ENCODE measurements at places on chromosomes 1 and 21. TPM values are rescaled to one million over a fixed set of nuclear protein-coding genes. Genes with fewer than 3 reads are reported as not detected.
A peak's percentile ranks its signal among the peaks of the same experiment; 100 is the strongest.

The KLHL17 gene
- total RNA-seq, result 5.0 TPM

The FAAP20 gene
- total RNA-seq, result 18.5 TPM

The AMIGO1 gene
- 0.54 TPM for total RNA-seq

The HIVEP3 gene
- total RNA-seq, result 1.1 TPM

The RGS2 gene
- 61.5 TPM for total RNA-seq

The ANGPTL3 gene
- total RNA-seq, result under 0.01 TPM

The ZNF593OS gene
- total RNA-seq, result not detected

The TMEM125 gene
- not detected for total RNA-seq

The MYOCOS gene
- not detected for total RNA-seq

The CAP1 gene
- 376 TPM for total RNA-seq

The C1orf167 gene
- 0.36 TPM for total RNA-seq

GRCh38 chr1:66354311-66355201 is 179.4 kb upstream of the SGIP1 start:
- DNase-seq, result peak; percentile 91

DNA sequence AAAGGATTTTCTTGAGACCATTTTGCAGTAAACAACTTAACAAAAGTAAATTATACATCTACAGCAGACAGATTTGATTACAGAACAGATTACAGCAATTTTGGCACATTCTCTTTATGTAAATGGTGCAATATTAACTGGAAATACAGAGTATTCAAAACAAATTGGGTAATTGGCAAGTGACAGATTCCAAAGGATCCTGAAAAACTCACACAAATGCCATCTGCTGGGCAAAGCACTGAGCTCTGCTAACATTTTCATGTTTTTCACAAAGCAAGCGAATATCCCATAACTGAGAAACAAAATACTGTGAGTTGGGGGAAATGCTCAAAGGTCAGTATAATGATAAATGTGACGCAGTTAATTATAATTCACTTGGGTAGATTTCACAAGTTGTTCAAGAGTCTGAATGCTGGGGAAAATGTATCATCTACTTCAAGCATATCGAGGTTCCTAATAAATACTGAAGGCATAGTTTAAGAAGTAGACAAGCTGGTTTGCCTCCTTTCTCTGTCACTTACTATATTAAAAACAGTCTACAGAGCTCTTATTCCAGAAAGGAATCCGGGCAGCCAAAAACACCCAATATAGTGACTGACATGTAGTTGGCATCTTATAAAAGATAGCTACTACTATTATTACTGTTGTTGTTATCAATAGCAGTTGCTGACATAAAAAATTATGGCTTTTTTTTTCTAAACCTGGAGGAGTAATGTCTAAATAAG is 75.8 kb upstream of the SDC3 start:
- DNase-seq, result no peak

- DNase-seq, result no peak
Measured at GRCh38 chr1:115190540-115191170, 101.4 kb upstream of the TSPAN2 start.

DNA sequence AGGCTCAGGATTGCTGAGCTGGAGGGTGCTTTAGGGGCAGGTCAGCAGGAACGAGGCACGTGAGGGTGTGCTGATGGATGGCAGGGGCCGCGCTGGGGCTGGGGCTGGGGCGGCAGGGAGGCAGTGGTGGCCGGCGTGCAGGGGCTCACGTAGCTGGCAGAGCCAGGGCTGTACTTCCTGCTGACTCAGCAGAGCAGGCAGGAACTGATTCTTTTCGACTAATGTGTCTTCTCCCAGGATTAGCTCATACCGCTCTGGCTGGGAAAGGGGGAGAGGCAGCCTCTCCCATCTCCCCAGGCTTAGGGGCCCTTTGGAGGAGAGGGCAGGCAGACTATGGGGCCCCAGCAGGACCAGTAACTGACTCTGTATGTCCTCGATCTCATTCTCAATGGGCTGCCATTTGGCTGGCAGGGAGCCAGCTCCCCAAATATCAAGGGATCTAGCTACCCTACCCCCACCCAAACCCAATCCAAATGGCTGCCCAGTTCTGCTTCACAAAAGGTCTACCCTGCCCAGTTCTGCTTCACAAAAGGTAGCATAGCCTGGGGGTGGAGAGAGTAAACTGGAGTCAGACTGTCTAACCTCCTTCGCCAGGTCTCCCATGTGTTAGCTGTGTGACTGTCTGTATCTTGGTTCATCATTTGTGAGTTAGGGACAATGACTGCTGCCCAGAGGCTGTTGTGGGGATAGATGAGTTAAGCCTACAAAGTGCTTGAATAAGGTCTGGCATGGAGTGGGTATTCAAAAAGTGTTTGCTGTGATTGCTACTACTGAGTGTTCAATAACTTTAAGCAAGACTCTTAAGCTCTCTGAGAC is 100.1 kb upstream of the SLC2A1 start:
- DNase-seq, result peak; percentile 34

DNA sequence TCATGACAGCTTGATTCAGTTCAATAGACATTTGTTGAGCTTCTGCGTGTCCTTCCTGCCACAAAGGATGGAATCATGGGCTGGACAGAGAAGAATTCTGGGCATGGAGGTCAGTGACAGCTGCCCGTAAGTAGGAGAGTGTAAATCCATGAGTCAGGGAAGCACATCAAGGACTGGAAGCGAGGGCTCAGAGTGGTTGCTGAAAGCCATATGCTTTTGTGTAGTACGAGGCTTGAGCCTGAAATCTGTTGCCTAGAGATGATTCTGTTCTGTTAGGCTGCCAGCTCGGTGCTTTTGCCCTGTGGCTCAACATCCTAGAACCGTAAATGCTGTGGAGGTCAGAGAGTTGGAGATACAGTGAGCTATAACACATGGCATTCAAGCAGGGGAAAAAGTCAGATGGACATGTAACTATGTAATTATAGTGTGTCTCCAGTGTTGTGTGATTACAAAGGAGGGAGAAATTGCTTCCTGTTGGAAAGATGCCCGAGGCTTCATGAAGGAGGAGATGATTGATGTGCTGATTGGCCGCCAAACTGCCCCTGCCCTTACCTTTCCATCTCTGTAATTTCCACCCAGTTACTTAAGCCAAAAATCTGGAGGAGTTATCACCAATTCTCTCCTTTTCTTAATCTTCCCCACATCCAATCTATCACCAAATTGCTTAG is 92.8 kb upstream of the CACNA1E start:
- DNase-seq, result no peak

GRCh38 chr1:98059620-98060019 is 138.8 kb upstream of the DPYD start:
- DNase-seq, result no peak

DNA sequence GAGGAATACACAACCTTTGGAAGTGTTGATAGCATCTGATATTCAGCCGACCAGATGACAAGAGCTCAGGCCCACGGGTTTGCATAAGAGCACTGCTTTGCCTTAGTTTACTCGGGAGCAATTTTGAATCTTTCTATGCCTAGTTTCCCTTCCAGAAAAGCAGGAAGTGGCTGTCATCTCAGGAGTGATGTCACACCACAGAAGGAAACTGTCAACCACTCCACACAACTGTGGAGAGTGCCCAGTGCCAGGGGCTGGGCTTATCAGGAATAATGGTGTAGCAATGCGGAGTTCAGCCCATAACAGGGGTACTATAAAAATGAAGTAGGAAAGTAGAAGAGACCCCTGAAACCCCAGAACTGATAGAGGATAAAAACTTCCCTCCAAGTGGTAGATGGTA is 28.4 kb downstream of the NTPCR start:
- DNase-seq, result no peak

- peak; percentile 95 for DNase-seq
Measured at GRCh38 chr1:40708750-40709099, 17.2 kb downstream of the NFYC start.

GRCh38 chr1:82837766-82838465 is 1037.2 kb downstream of the ADGRL2 start:
- DNase-seq, result peak; percentile 37

GRCh38 chr1:88673446-88673845 is 10.6 kb upstream of the PKN2 start:
- no peak for DNase-seq

DNA sequence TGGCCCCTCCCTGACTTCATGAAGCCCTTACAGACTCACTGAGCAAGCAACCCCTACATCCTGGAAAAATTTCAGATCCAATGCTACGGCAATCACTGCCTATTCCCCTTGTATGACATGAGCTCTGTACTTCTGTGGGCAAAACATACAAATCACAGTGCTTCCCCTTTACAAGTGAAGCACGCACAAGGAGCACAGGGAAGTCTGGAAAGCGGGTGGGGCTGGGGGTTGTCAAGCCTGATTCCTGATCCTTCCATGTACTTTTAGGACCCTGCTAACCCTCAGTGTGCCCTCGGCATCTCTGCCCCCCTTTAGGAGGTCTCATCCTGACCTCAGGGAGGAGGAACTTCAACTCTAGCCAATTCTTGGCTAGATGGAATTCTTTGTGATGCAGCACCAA is 405.7 kb upstream of the POU3F1 start:
- no peak for DNase-seq

DNA sequence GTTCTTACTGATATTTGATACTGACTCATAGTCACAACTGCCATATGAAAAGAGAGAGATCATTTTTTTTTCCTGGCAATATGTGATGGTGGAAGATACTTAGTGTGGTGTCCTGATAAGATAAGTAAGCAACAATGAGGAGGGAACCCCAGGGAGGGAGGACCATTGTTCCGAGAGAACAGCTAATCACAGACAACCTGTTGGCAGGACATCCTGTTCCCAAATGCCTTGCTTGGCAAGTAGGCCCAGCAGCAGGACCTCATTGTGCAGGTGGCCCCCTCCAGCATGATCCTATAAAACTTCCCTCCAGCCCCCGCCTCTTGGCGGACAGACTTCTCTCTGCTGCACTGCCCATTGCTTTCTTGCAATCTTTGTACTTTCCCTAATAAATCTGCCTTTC is 329.4 kb upstream of the CHRM3 start:
- no peak for DNase-seq

DNA sequence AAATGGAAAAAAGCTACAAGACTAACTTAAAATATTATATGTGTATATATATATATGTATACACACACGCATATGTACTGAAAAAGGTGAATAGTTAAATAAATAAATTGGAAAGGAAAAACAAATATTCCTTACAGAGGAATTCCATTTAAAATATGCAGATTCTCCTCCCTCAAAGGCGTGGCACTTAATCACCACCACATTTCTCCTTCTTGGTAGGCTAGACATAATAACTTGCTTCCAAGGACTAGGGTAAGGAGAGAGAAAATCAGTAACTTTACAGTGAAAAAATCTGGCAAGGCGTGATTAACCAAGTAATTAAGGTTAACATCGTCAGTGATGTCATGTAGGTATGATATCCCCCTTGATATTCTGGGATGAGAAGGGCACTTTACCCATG is 84.0 kb upstream of the USP25 start:
- DNase-seq, result no peak

GRCh38 chr1:82818586-82818985 is 1017.9 kb downstream of the ADGRL2 start:
- DNase-seq, result no peak

DNA sequence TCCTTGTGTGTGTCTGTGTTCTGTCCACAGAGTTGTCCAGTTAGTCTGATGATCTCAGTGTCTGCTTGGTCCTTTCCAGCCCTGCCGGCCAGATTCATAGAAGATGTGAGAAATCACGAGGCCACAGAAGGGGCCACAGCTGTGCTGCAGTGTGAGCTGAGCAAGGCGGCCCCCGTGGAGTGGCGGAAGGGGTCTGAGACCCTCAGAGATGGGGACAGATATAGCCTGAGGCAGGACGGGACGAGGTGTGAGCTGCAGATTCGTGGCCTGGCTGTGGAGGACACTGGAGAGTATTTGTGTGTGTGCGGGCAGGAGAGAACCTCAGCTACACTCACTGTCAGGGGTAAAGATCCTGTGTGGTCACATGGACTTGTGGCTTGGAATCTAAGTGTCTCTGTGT is 95.8 kb downstream of the OBSCN start:
- no peak for DNase-seq

- DNase-seq, result no peak
Measured at GRCh38 chr1:114010433-114011184, 31.3 kb downstream of the OLFML3 start.

- DNase-seq, result no peak
Measured at GRCh38 chr21:45769896-45770295, 126.4 kb downstream of the PCBP3 start.

GRCh38 chr1:211619033-211619996 is 40.4 kb upstream of the SLC30A1 start:
- no peak for DNase-seq

GRCh38 chr1:37068897-37069296 is 34.6 kb upstream of the GRIK3 start:
- DNase-seq, result no peak

GRCh38 chr1:113118266-113118665 is 45.3 kb downstream of the LRIG2 start:
- no peak for DNase-seq

DNA sequence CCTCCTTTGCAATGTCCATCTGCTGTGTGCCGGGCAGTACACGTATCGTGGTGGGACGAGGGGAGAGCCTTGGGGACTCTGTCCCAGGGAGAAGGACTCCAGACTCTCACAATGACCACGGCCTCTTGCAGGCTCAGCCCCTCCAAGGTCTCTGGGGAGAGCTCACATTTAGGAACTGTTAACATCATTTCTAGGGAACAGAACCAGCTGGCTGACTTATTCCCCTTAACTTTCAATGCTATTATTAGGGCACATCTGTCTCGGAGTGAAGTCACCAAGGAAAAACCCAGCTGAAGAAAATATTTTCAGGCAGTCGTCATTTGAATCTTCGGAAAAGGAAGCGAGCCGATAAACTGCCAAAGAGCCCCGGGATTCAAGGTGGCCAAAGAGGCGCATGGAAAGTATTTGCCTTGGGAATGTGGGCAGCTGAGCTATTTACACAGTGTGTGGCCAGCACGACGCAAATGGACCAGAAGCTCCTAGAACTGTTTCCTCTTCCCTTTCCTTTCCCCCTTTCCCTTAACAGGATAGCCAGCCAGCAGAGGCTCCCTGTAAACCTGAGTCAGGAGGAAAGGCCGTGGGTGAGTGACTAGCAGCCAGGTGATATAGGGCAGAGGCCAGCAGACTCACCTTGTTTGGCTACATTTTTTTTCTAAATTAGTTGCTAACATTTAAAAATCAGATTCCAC is 74.5 kb downstream of the ITPKB start:
- DNase-seq, result peak; percentile 95

DNA sequence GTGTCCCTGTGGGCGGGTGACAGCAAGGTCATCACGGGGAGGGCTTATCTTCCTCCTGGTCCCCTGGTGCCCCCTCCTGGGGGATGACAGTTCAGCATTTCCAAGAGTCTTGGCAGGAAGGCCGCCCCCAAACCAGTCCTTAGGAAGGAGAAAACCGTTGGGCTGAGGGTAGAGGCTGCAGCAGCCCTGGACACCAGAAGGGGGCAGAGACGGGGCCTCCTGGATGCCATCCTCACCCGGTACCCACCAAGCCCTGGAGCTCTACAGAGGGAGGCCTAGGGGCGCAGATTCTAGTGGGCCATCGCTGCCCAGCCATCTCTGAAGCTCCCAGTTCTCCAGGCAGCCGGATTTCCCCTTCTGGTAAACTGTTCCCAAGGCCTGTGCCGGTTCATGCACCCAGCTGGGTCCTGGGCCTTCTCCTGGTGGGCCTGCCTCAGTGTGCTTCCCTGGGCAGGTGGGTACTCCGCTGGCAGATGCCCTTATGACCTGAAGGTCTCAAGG is 14.8 kb upstream of the ZNF669 start:
- DNase-seq, result peak; percentile 18
